Osteocyte (in vitro differentiated cells): ENCODE measurements at places on chromosomes 1 and 21. TPM values are rescaled to one million over a fixed set of nuclear protein-coding genes. Genes with fewer than 3 reads are reported as not detected.

Gene EPB41
- total RNA-seq = 9.7 and 12.7 TPM in 2 replicates

Gene FCRL6
- total RNA-seq = not detected in 2 replicates

Gene ARTN
- 0.81 and 1.1 TPM in 2 replicates for total RNA-seq

Gene CZIB
- total RNA-seq = 52.6 and 59.8 TPM in 2 replicates

Gene ATP6V1G3
- total RNA-seq = not detected in 2 replicates

Gene PM20D1
- not detected in 2 replicates for total RNA-seq

Gene ADAMTS5
- total RNA-seq = 62.8 and 65.0 TPM in 2 replicates

Gene NOS1AP
- 2.5 and 2.9 TPM in 2 replicates for total RNA-seq

Gene CFAP45
- total RNA-seq = 0.52 and 0.83 TPM in 2 replicates

Gene PEX14
- 22.2 and 23.8 TPM in 2 replicates for total RNA-seq

Gene WNT3A
- not detected in 2 replicates for total RNA-seq

Gene RORC
- total RNA-seq = not detected in 2 replicates

Gene TEX38
- not detected in 2 replicates for total RNA-seq

GRCh38 chr21:41900401-41900800 is 21.3 kb upstream of the PRDM15 start:
- no peak for DNase-seq

GRCh38 chr1:167936930-167937708 is at the start of gene MPC2:
TSS of gene MPC2 (minus strand) at chr1:167937072. CDS start at chr1:167935841, 1,231 bp downstream.
- DNase-seq = no peak

- no peak for DNase-seq
Observed at GRCh38 chr1:3198371-3199271, 129.6 kb downstream of the PRDM16 start.

- no peak for DNase-seq
Observed at GRCh38 chr1:36182734-36183133, 26.8 kb downstream of the MAP7D1 start.

DNA sequence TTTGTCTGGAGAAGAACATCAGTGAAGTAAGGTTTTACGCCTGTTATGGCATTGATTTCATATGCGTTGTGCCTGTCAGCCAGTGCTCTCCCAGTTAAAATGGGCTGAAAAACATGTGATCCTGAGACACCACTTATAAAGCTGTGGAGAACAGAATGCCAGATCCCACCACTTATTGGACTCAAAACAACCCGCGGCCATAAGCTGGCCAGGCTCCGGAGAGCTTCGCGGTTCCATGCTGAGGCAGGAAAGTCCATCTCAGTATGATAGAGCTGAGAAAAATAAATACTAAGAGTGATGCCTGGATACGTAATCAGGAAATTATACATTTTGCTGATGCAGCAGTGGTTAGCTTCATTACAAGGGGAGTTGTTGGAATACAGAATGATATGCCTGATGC is 5.1 kb downstream of the APOBEC4 start:
- DNase-seq = no peak

GRCh38 chr21:19123525-19123924 is 719.9 kb upstream of the TMPRSS15 start:
- DNase-seq = no peak

DNA sequence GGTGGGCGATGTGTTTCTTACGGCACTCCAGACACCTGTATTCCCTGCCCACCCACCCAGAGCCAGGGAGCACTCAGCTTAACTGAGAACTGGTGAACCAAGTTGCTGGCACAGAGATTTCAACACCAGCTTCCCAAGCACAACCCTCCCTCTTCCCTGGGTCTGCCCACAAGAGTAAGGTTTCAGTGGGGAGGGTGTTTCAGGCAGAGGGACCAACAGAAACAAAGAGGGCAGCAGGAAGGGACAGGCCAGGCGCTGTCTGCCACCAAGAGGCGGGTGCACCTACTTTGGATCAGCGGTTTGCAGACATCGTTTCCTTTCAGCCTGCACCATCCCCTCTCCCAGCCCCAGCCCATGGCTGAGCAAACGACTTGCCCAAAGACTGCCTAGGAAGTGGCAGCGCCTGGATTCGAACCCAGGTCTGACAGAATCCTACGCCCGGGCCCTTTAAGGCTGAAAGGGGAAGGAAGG is 21.9 kb upstream of the ALDH4A1 start:
- no peak for DNase-seq

DNA sequence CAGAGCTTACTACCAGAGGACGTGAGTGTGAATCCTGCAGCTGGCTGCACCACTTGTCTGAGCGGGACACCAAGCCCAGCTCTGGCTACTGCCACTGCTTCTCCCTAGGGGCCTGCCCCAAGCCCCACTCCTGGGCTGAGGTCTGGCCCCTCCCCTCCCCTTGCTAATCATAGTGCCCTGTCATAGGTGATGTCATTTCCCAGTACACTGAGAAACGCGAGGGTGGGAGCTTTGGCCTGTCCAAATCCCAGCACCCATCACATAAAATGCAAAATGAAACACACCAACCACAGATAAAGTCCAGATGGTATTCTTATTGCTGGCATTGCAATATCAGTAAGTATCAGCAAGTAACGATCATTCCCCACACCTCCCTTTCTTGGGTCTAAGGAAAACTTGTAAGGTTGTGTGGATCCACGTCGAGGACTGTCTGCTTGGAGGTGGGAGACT is 77.7 kb downstream of the TOMM20 start:
- DNase-seq = no peak

DNA sequence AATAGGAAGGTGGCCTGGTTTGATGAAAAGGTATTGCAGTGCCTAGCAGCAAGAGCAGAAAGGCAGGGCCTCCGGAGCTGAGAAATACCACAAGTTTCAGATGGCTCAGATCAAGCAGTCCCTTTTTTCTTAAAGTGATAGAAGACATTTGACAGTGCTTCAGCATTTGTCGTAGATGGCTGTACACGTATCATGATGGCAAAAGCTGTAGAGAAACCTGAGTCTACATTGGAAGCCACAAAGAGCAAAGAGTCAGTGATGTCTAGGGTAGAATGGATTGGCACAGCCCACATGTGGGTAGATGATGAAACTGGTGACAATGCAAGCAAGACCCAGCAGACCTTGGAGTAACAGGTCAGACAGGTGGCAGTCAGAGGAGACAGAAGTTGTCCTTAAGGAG is 101.3 kb upstream of the ARTN start:
- DNase-seq = no peak

DNA sequence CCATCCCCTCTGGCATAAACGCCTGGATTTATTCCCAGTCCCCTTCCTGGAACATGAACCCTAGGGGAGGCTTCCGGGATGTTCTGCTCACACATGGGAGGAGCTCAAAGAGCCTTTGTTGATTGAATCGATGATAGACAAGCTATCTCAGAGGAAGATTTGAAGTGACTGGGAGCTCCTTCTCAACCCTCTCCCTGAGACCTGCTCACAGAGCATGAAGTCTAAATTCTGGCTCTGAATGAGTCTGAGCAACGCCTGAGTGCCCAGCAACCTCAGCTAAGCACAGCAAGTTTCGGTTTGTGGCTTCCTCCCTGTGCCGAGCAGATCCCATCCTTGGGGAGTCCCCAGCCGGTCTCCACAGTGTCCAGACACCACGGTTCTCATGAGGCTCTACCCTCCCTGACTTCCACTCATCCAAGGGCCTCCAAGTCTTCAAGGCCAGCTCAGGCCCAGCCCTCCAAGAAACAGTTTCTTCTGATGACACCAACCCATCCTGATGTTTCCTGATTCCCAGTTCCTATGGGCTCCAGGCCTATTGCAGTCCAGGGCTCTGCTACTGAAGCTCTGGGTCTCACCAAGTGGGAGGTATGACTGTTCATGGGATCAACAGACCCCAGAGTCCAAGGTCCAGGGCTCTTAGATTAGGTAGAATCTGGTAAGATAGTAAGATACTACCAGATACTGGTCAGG is 190.8 kb downstream of the DYRK1A start:
- DNase-seq = peak; percentile 69

- DNase-seq = no peak
Observed at GRCh38 chr1:175563236-175563895, 180.0 kb downstream of the TNR start.

DNA sequence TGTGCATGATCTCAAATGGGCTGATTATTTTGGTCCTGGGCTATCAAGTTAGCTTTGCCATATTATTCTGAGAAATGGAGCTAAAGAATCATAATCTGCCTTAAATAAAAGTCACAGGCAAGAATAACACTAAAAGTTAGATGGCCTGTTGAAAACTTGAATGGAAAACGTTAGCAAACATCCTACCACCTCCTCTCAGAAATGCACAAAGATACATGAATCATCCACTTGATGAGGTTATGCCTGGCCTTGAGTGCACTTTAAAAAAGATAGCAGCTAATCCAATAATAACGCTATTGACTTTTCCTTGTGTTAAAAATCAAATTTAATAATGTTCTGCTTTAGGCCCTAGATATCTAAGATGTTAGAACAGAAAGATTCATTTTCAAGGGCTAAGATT is 108.0 kb downstream of the KCNJ6 start:
- no peak for DNase-seq

- DNase-seq = no peak
Observed at GRCh38 chr1:171919891-171920887, 78.9 kb downstream of the DNM3 start.

- DNase-seq = no peak
Observed at GRCh38 chr1:230056098-230056497, 10.9 kb upstream of the GALNT2 start.

DNA sequence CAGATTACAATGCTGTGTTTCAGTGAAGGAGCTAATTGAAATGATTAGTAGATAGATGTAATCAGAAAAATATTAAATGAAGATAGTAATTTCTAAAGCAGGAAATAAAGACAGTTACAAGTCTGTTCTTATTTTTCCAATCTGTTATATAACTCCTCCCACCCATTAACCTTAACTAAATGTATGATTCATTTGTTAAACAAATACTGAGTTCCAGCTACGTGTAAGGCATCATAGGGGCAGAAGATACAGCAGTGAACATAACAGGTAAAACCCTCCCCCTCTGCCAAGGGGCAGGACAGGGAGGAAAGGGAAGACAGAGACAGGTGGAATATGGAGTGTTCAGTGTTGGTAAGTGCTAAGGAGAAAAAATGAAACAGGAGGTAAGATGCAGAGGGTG is at the start of gene FAM177B:
Gene FAM177B (plus strand): TSS at position 231 of the 400 bp plus-strand sequence. CDS start 9,344 bp downstream, outside the sequence.
- no peak for DNase-seq

DNA sequence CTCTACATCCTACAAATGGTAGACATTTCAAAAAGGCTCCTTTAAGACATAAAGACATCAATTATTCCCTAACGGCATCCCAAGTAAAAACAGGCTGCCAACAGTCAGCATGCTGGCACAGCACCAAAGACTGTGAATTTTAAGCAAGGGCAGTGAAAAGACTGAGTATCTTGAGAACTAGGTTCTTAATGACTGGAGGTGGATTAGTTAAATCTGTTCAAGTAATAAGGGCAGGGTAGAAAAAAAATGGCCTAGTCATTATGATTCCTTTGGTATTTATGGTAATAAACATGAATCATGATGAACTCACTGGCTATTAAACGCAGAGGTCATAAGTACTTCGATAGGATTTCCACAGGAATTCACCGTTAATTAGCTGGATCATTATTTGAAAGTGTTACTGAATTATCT is 75.2 kb downstream of the KIFAP3 start:
- no peak for DNase-seq

DNA sequence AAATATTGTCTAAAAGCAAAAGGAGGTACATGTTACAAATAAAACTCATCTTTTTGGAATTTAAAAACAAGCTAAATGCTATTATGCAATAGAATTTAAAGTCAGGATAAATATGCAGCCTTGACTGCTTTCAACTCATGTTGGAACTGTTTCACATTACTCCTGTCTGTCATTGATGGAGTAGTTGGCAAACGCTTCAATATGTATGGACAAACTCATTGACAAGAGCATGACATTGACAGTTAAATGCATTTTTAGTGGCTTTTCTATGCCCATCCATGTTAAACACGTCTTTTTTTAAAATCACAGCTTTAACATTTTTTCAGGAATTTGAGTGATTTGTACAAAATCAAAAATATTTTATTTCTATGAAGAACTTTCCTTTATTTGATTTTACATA is 1560.5 kb downstream of the KCNT2 start:
- no peak for DNase-seq

DNA sequence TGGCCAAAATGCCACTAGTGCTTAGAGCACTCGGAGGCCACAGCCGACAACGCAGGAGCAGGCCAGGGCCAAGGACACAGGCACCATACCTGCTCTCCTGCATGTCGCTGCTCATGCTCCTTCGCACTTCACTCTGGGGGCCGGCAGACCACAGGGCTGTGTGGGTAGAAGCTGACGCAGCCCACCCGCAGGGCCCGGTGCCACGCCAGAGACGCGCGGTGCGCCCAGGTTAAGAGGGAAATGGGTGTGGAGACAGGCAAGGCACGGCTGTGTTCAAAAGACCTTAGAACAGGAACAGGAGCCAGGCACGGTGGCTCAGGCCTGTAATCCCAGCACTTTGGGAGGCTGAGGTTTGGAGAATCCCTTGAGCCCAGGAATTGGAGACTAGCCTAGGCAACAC is 13.6 kb upstream of the PRDM15 start:
- DNase-seq = no peak

GRCh38 chr1:186494832-186495271 is 33.9 kb upstream of the PDC start:
- no peak for DNase-seq

DNA sequence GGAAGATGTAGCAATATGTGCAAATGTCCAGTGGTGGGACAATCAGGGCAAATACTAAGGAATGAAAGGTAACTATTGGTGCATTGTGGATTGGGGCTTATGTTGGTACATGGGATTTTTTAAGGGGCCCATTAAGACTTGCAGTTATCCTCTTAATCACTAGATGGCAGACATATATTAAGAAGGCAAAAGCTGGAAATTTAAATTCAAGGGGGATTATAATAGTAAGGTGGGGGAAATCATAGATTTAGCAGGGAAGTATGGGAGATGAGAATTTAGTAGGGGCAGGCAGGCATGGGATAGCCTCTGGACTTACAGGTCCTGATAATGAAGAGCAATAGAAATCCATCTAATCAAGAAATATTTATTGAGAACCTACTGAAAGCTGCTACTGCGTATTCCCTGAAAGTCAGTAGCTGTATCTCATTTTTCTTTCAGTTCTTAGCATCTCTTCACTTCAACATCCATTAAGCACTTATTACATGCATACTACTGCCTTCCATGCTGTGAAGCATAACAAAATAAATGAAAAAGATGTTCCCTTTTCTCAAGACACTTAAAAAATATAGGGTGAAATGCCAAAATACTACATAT is 251.8 kb downstream of the CRB1 start:
- no peak for DNase-seq

- DNase-seq = no peak
Observed at GRCh38 chr1:206686478-206687249, 2.0 kb downstream of the MAPKAPK2 start.

DNA sequence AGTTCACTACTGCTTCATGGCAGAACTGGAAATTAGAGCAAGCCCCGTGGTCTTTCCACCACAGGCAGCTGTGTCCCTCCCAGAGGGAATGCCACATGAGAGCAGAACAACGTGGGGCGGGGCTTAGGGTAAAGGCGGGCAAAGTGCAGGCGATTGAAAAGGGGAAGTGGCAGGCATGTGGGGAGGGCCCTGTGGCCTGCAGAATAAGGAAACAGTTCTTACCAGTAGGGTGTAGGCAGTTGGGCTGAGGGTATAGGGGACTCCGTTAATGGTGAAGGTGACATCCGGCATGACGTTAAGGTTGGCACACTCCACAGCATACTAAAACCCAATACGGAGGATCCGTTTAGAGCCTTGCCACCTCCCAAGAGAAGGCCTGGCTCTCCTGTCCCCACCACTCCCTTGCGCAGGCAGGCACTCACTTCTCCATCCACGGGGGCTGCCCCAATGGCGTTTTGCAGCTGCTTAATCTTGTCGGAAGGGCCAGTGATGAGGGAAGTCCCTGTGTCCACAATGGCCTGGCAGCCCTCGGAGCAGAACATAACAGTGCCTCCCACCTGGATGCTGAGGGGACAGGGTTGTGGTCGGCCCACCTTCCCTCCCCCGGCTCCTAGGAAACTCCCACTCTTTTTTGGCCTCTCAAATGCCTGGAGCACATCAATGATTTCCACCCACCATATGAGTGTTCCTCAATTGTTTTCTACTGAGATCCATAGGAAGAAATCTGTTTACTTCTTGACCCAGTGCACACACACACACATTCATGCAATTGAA is 9.1 kb upstream of the RAB7B start:
- DNase-seq = no peak
